ENCODE measurements at places on chromosomes 4 and X. TPM values are rescaled to one million over a fixed set of nuclear protein-coding genes. Genes with fewer than 3 reads are reported as not detected.

The PWWP3B gene
- 0.17 TPM for total RNA-seq

The SORCS2 gene
- 0.29 TPM for total RNA-seq

The SLITRK4 gene
- 0.87 TPM for total RNA-seq

The TCEAL4 gene
- total RNA-seq, result 32.6 TPM

The CXCL8 gene
- 0.58 TPM for total RNA-seq

Data from smooth muscle cell of trachea (primary cell).